ENCODE measurements at places on chromosomes 3 and 15.
A peak's percentile ranks its signal among the peaks of the same experiment; 100 is the strongest.

DNA sequence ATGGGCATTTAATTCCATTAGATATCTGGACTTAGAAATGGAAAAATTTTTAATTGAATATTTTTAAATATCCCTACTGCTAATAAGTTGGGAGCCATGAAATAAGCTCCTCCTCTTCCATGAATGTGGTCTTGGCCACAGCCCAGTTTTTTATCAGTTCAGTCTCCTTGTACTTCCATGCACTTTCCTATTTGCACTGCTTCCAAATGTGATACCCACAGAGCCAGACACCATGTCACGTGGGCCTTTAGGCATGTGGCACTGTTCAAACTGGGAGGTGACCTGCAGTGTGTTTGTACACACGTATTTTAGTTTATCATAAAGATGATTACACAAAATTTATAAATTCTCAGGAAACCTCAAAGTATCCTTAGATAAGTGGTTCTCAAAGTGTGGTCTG, 80.1 kb upstream of the DGKG start:
- DNase-seq: no peak

GRCh38 chr3:126392246-126392645, 2.5 kb upstream of the CFAP100 start:
- no peak for DNase-seq

DNA sequence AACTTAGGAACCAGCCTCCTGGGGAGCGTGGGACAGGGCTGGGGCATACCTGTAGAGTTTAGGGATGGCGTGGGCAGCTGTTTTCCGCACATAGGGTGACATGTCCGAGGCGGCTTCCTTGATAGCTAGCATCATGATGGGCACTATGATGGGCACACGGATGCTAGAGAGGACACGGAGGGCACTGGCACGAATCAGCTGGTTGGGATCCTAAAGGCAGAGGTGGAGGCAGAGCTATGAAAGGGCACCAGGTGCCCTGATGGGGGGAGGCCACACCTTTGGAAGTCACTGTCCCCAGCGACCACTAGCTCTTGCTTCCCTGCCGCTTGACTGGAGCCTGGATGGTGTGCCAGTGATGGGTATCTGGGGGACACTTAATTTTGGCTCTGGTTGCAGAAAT, 28.3 kb downstream of the AP3B2 start:
- DNase-seq: no peak

DNA sequence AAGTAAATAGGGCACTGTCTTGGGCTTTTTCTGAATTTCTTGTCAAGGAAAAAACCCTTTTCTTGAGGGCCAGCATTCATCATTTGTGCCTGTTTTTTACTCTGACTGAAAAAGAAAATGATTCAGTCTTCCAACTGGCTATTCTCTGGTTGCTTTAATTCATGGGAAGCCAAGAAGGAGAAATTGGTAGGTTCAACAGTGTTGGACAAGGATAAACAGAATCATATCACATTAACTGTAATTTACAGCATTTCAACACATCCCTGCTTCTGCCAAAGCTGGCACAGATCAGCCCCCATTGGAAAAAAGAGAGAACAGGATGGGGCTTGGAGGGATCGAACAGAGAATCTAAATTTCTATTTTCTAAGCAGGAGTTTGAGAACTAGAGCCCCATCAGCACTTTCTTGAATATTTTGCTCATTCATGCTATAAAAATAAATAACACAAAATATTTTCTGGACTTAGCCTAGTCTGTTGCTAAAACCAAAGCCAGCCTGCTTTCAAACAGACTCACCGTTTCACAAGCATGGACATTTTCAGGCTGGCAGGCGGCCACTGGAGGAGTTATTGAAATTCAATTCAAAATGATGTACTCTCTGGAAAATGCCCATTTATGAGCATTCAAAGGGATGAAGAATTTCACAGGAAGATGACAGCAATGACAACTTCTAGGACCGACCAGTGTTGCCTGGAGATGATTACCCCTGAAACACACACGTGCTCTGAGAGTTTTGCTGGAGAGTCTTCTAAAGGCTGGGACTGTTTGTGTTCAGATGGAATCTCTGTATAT, 181.2 kb downstream of the WNT5A start:
- no peak for DNase-seq

DNA sequence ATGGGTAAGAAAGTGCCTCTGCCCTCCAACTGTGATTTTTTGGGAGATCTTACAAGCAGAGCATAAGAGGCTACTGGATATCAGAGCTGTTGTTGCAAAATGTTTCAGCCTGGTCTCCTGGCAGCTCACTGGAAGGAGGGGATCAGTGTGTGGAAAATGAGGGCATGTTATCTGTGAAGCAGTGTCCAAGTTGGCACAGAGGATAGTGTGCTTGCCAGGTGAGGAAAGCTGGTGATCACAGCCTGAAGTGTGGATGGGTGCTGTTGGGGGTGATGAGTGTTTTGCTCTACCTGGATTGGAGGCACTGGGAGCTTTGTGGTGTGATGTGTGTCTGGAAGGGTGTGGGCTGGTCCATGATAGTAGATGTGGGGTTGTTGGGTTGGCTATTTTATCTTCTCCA, 69.3 kb downstream of the MCTP2 start:
- no peak for DNase-seq

GRCh38 chr3:12401208-12401607, 83.1 kb upstream of the TSEN2 start:
- DNase-seq: no peak

DNA sequence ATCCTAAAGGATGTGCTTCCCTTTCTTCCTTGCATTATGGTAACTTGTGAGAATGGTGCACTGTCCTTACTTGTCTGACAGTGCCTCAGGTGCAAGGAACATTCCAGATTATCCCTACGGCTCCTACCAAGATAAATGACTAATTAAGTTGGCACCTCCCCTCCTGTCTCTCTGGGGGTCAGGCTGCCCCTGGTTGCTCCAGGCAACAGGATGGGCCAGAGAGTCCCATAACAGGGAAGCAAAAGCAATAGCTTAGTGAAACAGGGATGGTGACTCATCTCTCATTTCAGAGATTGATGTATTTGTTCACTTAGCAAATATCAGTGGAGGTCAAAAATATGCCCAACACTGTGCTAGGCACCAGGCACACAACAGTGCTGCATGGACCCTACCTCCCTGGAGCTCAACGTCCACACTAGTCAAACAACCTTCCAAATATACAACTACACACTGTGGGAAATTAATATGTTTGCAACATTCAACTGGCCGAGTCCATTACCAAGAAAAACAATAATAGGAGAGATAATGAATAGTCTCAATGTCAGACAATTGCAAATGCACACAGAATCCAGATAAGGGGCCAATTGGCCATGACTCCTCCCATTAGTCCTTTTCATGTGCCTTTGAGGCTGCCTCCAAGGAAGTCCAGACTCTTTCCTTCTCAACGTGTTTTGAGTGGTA, 249.0 kb downstream of the TLE3 start:
- no peak for DNase-seq

DNA sequence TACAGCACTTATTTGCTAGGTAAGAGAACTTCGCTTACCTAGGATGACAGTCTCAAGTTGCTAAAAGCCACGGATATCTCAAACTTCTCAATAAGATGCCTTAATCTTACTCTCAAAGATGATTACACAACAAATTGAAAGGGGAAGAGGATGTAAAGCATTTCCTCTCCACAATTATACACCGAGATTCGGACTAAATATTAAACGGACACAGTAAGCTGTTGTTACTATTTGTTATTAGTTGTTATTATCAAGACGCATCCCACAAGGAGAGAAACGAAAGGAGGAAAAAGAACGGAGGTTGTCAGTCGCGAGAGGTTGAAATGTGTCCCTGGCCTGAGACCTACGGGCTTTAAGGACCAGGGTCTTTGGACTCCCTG, 660 bp downstream of the ZNF106 start:
- no peak for DNase-seq

DNA sequence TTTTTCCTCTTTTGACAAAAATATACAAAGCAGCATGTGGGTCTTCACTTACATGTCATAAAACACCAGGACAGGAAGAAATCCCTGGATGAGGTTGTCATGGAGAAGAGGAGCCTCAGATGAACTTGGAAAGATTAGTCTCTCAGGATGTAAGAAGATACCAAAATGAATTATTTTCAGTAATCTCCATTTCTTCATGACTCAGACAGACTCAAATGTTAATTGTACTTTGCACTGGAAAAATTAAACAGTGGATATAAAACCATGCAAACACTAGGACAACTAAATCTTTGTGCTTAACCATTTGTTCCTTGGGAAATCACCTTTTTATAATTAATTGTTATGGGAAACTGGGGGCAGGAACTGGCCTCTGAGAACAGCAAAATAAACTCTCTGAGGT, 237.0 kb downstream of the CD47 start:
- DNase-seq: no peak

GRCh38 chr15:83998486-83998885, 237.1 kb upstream of the GOLGA6L4 start:
- DNase-seq: no peak

DNA sequence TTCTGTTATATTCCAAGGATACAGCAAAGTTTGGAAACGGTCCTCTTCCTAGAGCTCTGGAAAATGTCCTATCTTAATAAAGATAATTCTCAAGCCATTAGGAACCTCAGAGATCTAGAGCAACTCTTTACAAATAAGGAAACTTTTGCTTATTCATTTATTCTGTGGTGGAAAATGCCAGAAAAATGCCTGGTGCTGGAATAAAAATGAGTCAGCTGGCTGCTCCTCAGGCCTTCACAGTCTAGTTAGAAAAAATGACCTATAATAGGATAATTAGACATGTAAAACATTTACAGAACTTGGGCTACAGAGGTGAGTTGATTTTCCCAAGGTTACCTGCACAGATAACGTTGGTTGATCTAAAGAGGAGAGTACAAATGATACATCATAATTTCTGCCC, 372.5 kb downstream of the NLGN1 start:
- no peak for DNase-seq

GRCh38 chr3:127073941-127074820, 91.3 kb downstream of the PLXNA1 start:
- DNase-seq: no peak

- peak; percentile 61 for DNase-seq
Measured at GRCh38 chr3:63964681-63965485, 52.7 kb upstream of the SCAANT1 start.

GRCh38 chr3:168024537-168024941, 71.2 kb downstream of the GOLIM4 start:
- DNase-seq: no peak

DNA sequence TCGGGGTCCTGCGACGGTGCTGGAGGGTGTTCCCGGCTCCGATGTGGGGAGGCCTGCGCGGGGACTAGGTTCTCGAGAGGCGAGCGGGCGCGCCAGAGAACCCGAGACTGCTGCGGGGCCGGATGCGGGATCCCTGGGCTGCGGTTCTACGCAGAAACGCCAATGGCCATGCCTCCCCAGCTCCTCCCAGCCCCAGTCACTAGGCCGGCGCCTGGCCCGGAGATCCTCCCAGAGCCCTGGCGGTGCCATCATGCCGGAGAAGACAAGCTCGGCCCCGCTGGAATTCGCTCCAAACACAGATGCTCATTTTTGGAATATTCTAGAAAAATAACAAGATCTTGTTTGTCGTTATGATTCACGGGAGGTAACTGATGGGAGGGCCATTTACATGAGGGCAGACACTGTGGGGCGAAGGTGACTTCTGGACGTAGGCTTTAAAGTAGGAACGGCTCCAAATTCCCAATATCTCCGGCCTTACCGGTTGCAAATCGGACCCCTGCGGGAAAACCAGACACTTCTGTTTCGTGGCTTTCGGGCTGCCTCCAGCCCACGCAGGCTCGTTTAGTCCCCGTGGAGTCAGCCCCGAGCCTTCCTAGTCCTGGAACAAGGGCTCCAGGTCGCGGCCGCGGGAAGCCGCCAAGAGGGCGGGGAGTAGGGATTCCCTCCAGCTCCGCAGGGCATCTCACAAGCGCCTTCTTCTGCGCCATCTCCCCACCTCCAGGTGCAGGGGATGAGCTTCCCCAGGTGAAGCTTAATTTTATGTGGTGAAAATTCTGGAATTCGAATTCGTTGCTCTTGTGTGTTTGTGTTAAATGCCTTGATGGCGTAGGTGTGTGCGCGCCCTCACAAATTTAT, 74.8 kb upstream of the POLG start:
- peak; percentile 78 for DNase-seq

DNA sequence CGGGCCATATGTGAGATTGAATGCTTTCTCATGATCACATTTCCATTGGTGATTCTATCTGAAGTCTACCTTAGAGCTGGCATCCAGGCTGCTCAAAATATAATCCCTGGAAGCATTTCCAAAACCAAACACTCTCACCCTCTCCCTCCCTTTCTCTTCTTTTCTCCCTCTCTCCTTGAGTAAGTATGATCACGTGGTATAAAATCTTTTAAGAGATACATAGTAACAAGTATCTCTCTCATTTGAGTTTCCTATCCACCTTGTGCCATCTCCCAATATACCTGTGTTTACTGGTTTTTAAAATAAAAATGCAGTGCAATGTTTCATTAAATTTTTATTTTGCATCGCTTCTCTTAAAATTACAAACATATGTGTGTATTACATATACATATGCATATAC, 350.9 kb upstream of the KCNH8 start:
- no peak for DNase-seq

GRCh38 chr3:149736953-149737205, 15.4 kb downstream of the COMMD2 start:
- no peak for DNase-seq

DNA sequence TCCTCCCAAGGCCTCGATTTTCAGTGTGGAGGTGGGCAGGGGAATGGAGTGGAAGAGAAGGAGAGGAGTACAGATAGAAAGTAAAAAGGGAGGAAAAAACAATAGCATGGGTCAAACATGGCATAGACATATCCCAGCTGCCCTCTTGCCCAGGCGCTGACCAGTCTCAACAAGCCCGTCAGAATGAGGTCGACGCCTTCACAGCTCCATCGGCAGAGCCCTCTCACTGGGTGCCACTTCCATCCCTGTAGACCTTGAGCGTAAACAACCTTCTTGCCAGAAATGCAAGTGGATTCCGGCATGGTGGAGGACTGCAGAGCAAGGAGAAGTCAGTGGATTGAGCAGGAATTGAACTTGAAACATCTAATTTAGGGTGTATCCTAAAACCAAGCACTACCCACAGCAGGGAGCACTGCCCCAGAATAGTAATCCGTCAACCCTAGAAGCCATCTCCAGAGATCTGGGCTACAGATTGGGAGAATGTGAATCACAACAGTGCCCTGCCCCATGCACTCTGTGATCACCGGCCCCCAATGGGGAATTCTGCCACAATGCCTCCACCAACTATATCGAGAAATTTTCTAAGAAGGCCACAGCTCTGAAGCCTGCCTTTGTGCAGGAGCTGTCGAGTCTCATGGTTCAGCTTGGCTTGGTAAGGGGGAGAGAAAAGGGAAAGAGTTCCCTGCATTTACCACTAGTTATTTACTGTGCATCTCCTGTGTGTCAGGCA, 190.1 kb downstream of the UACA start:
- no peak for DNase-seq

GRCh38 chr3:148366743-148367410, 330.8 kb upstream of the AGTR1 start:
- no peak for DNase-seq

DNA sequence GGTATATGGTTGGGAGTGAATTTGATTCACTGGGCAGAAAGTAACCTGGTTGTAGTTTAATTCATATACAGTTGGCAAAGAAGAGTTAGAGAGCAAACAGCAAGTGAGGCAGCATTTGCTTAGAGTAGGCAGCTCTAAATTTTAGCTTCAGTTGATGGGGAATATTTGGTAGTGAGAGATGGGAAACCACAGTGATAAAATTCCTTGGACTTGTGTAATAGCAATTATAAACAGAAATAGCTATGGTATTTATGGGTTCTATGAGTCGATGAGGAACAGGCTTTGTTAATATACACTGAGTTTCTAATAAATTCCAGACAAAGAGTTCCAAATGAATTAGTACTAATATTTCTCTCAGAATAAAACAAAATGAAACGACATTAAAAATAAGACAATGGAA, 894.0 kb downstream of the ROBO2 start:
- no peak for DNase-seq

- no peak for DNase-seq
Measured at GRCh38 chr3:190070622-190071347, 49.9 kb downstream of the P3H2 start.

Data from upper lobe of left lung (tissue), 6 donors.